Renal cortical epithelial cell (primary cell): ENCODE measurements at places on chromosomes 7 and 10. TPM values are rescaled to one million over a fixed set of nuclear protein-coding genes. Genes with fewer than 3 reads are reported as not detected.
A peak's percentile ranks its signal among the peaks of the same experiment; 100 is the strongest.

Gene FGFBP3
- 0.15 and 0.17 TPM in 2 replicates for total RNA-seq

Gene CEP55
- 1.8 and 36.8 TPM in 2 replicates for total RNA-seq

DNA sequence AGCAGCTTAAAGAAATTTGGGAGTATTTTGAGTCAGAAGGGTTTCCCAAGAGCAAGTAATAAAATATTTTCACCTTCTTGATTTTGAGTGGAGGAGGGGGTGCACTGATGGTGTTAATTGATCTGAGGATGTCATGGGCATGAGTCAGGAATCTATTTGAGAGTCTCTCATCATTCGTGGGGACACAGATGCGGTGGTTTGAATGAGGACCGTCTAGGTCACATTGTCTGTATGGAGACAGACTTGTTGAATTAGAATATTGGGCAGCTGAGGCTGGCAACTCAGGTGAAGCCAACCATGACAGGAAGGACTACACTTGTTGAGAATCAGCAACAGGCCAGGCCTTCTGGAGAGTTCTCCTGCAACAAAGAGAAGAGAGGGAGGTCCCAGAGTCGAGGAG lies 127.0 kb downstream of the INSYN2A start:
- no peak for DNase-seq

GRCh38 chr10:124645467-124646095 lies 98.6 kb downstream of the FAM53B start:
- DNase-seq: no peak

- DNase-seq: no peak
Observed at GRCh38 chr7:21251151-21251800, 176.6 kb upstream of the SP4 start.

GRCh38 chr10:43963793-43964425 lies 315.2 kb upstream of the ZNF32 start:
- DNase-seq: no peak

- peak; percentile 97 for DNase-seq
Observed at GRCh38 chr7:112162142-112162766, 43.9 kb downstream of the DOCK4 start.

DNA sequence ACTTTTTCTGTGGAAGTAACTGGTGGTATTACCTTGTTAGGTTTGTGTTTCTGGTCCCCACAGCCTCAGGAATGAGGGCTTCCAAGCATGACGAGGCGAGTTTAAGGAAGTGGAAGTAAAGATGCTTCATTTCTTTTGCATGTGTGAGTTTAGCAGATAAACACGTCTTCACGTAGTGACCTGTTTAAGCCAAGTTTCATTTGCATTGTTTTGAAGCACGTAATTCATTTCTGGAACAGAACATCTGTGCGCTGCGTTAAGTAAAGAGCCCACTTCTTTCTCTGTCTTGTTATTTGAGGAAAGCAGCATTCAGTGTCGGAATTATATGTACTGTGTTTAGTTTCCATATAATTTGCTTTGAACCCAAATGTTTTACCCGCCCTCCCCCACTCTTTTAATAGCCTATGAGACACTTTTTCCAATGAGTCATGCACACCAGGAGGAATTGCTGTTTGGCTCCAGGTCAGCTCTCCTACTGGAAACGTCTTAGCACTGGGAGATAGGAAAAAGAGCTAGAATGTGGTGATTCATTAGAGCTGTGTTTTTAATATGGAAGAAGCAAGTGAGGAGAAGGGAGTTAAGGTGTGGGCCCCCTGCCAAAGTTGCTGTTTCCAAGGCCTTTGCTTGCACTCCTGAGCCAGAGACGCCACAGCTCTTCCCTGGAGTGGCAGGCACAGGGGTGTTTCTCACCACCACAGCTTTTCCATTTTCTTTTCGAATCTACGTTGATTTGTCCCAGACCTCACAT lies 36.7 kb downstream of the BTBD16 start:
- peak; percentile 99 for DNase-seq

- DNase-seq: peak; percentile 13
Observed at GRCh38 chr7:37784015-37784414, 64.4 kb upstream of the NME8 start.

GRCh38 chr10:132546567-132547420 lies 9.2 kb downstream of the INPP5A start:
- DNase-seq: peak; percentile 85

- DNase-seq: no peak
Observed at GRCh38 chr10:11382187-11382586, 229.3 kb downstream of the USP6NL start.
